NCI-H524 treated with DMSO at 0.1 percent for 48 hours (cell line): ENCODE measurements at places on chromosomes 3 and 15.
A peak's percentile ranks its signal among the peaks of the same experiment; 100 is the strongest.

- no peak for DNase-seq
Measured at GRCh38 chr3:195932418-195933043, 24.2 kb upstream of the TNK2 start.

DNA sequence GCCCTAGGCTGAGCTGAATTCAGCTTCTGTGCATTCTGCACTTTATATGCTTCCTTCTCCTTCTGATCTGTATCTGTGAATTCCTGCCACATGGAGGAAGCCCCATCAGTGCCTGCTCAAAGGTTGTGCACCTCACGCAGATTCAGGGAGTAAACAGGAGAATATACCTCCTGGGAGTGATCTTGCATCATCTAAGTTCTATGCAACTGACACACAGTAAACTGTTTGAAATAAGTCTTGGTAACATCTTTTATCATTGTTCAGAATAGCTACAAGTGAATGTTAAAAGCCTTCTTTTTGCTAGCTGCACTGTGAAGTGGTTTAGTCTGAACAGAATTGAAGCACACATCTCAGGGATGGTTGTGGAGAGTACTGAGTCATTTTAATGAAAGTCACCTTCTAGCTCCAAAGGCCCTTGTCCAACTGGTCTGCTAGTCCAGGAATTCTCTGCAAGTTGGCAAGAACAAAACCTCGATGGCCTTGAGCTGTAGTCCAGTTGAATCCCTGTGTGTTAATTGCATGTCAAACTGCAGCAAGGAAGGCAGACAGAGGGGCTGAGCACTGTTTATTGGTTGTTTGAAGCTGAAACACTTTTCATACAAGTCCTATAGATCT lies 215.0 kb downstream of the WNT5A start:
- no peak for DNase-seq

GRCh38 chr15:38867556-38867955 lies 302.9 kb upstream of the RASGRP1 start:
- DNase-seq = no peak

DNA sequence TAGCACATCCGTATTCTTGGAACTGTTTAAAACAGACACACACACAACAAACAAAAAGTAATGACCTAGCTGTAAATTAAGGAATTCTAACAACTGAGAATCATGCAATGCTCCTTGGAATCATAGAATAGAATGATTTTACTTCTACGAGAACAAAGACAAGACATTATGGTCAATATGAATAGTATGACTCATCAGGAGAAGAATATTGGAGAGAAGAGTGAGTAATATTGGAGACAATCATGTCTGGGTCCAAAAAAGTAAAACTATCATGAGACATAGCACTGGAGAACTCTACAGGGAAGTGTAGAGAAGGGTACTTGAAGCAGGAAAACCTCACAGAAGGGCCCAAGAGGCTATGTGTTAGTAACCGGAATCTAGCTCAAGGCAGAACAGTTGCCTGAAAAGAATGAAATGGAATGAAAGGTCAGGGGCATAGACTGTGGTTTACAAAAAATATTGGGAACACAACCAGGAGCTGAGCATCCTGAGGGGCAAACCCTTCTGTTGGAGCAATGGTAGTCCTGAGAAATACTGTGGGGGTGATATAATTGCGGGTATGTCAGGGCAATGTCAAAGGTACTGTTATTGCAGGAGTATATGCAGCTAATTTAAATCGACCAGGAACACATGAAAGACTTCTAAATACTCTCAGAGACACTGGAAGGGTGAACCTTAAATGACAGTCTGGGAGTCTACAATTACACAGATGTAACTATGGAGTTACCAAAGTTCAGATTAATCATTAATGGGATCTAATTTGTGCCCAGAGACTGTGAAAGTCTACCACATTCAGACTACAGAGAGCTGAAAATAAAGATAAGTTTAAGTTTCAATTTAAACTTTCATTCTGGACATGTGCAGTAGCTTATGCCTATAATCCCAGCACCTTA lies 201.2 kb downstream of the BCHE start:
- no peak for DNase-seq

DNA sequence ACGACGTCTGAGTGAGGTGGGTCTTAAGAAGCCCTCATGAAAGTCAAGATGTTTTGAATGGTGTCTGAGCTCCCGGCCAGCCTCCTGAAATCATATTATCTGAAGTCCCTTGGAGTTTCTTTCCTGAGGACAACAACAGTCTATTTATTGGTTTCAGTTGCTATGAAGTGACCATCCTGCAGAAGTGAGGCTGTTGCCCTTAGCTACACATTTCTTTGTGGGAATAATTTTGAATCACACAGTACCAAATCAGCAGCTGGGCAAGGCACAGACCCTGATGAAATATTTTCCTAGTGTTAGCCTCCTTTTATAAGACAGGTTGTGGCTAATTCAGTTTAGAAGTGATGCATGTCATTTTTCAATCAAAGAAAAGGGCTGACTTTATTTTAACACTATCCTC lies 220.7 kb upstream of the AZI2 start:
- no peak for DNase-seq

DNA sequence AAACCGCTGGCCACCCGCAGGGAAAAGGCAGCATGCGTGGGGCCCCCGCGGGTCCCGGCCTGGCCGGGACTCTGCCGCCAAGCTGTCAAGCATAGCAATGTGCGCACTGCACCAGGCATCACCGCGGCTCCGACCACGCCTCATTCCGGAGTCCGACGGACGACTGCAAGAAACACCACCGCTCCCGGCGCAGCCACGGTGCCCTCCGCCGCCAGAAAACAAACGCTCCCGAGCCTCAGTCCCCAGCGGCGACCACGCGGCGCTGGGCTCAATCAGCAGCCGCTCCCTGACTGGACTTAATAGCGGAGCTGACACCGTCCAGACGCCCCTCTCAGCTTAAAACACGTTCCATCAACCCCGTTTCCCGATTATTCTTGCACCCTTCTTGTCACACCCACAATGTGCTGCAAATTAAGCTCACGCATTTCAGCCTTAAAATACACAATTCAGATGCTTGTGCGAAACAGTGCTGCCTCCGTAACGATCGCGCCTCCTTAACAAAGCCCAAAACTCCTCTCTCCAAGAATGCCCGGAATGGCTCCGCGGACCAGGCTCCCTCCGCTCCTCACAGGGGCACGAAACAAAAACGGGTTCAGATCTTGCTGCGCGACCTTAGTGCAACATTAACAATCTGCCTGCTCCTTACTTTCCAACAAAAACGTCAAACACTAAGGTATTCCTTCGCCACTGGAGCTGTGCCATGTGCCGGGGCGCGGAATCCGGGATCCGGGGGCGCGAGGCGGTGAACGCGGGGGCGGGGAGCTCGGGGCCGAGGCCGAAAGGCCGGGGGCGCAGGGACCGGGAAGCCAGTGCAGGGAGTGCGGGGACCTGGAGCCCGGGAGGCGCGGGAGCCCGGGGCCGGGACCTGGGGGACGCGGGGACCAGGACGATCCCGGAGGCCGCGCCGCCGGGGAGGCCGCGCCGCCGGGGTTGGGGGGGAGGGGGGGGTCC lies 655 bp downstream of the CYFIP1 start:
- peak; percentile 19 for DNase-seq

DNA sequence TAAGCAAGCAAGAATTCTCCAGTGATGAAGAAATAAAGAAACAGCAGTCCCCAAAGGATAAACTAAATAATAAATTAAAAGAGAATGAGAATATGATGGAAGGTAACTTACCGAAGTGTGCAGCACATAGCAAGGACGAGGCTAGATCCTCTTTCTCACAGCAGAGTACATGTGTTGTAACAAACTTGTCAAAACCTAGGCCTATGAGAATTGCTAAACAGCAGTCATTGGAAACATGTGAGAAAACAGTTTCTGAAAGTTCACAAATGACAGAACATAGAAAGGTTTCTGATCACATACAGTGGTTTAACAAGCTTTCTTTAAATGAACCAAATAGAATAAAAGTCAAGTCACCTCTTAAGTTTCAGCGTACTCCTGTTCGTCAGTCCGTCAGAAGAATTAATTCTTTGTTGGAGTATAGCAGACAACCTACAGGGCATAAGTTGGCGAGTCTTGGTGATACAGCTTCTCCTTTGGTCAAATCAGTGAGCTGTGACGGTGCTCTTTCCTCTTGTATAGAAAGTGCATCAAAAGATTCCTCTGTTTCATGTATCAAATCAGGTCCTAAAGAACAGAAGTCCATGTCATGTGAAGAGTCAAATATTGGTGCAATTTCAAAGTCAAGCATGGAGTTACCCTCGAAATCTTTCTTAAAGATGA lies 4.5 kb upstream of the SCG5 start:
- no peak for DNase-seq

DNA sequence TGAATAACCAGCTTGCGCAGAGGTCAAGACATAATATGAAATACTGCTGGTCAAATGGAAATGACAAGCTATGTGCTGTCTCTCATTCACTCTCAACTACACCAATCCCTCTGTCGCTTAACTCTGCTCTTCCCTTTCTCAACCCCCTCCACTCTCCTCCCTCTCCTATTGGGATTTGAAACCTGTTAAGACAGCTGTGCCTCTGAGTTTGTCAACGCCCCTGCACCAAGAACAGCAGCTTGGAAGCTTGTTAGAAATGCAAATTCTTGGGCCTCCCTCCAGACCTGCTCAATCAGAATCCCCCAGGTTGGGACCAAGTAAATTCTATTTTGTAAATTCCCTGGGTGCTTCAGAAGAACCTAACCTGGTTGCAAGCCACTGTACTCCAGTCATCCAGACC lies 149.7 kb upstream of the ATP2B2 start:
- DNase-seq = no peak

GRCh38 chr3:82133070-82133606 lies 371.7 kb upstream of the GBE1 start:
- no peak for DNase-seq

- no peak for DNase-seq
Measured at GRCh38 chr15:44246521-44247268, 41.8 kb upstream of the GOLM2 start.

- DNase-seq = no peak
Measured at GRCh38 chr3:65829228-65829627, 209.5 kb downstream of the MAGI1 start.

DNA sequence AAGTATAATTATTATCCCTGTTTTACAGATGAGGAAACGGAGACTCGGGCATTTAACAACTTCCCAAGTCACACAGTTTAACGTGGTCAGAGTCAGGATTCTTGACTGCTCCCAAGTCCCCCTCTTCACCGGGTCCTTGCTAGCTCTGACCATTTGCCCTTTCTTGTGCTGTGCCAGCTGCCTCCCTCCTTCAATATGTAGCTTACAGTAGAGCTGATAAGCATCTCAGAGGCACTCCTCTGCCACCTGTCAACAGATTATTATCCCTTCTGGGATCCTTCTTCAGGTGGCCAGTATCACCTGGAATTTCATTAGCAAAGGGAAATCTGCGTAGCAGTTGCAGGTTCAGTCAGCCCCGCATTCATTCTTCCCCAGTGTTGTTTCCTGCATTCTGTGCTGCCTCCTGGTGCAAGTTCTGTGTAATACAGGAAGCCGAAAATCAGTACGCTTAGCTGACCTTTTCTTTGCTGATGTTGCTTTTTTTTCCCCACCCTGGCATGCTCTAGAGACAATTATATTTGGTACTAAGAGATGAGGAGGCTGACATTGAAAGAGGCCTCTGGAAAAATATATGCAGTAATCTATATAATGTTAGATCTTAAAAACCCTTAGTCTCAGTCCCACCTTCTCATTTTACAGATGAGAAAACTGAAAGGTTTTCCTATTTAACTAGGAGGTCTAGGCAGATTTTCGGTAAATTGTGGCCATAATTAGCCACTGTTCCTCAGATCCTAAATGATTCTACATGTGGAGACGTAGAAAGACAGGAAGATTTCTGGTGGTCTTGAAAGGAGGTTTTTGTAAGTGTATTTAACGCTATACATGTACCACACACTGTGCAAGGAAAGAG lies 24.8 kb downstream of the TMOD2 start:
- DNase-seq = no peak

DNA sequence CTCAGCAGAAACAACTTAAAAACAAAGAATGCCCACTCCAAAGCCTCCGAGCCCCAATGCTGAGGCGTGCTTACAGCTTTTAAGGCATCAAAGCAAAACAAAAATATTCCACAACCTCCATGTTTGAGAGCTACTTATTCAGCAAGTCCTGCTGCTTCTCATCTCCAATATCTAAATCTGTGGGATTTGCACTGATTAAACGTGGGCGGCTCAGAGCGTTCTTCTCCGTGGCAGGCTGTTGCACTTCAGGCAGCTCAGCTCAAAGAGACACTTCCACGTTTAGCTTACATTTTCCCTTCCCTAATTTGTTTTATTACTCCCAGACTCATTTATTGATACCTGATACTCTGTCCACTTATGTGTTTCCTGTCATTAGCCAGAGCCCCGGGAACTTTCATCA lies 282.6 kb upstream of the MCTP2 start:
- peak; percentile 52 for DNase-seq

DNA sequence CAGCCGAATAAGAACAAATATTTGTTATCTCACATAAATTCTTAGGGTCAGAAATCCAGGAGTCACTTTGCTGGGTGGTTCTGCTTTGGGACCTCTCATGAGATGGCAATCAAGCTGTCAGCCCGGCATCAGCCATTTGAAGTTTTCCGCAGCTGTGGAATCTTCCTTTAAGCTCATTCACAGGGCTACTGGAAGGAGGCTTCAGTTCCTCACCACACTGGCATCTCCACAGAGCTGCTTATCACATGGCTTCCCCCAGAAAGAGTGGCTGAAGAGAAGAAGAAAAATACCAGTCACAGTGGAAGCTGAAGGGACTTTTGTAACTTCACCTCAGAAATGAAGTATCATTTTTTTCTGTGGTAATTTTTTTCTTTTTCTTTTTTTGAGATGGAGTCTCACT lies 267.7 kb downstream of the CHL1 start:
- no peak for DNase-seq

- no peak for DNase-seq
Measured at GRCh38 chr15:57335293-57335715, 41.0 kb upstream of the CGNL1 start.

GRCh38 chr3:29686889-29687592 lies 406.2 kb downstream of the RBMS3 start:
- DNase-seq = no peak

DNA sequence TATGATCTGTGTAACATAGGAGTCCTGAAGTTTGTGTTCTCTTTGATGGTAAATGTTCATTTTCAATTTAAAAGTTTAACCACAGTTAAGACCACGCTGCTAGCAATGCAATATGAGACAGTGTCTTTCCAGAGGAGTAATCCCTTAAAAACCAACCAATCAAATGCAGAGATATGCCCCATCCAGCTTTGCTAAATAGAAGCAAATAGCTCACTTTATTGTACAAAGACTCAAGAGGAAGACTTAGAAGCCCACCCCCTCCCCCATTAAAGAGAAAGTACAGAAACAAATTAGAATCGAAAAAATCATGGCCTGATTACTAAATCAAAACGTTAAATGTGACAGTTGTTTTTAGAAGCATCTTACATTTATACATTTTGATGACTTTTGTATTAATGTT lies 2.1 kb upstream of the ANP32A start:
- DNase-seq = peak; percentile 78
